ENCODE measurements at places on chromosomes 2 and 18.

DNA sequence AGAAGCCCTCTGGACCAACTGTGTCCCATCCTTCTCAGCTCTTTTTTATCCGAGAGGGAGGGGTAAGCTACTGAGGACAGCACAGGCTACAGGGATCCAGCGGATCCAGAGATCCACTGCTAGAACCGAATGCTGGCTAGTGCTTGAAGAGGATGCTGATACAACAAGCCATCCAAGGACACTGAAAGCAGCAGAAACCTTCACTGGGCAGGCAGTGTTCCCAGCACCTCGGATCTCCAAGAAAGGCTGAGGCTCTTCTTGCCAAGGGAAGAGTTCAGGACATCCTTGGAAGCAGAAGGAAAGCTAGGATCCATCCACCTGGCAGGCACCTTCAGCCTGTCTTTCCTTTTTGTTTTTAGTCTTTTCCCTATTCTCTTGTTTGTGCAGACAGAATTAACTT lies 13.2 kb upstream of the FHOD3 start:
- no peak for DNase-seq

DNA sequence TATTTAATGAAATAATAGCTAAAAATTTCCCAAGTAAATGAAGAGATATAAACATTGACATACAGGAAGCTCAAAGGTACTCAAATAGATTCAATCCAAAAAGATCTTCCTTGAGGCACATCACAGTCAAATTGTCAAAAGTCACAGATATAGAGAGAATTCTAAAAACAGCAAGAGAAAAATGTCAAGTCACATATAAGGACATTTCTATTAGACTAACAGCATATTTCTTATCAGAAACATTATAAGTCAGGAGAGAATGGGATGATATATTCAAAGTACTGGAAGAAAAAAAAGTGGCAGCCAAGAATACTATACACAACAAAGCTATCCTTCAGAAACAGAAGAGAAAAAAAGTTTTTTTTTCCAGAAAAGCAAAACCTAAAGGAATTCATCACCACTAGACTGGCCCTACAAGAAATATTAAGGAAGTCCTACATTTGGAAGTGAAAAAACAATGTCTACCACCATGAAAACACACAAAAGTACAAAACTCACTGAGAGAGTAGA lies 21.1 kb upstream of the FABP1 start:
- no peak for DNase-seq

DNA sequence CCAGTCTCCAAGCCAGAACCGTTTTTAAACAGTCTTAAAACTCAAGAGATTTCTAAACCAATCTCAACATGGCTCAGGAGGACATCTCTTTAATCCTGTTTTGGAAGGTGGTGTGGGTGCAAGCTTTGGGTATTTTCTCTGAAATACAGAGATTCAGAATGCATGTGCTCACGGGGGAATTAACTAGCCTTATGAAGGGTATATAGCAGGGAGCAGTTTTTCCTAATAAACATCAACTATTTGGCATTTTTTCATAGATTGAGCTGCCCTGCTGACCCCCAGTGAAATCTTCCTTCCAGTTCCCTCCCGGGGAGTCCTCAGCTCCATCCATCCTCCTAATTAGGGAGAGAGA lies 122.6 kb downstream of the SMAD7 start:
- peak; percentile 31 for DNase-seq

GRCh38 chr2:235564884-235565530 lies 71.2 kb downstream of the AGAP1 start:
- DNase-seq, result no peak

- no peak for DNase-seq
These were observed 129.7 kb downstream of the PKP4 start for GRCh38 chr2:158586491-158586890.

DNA sequence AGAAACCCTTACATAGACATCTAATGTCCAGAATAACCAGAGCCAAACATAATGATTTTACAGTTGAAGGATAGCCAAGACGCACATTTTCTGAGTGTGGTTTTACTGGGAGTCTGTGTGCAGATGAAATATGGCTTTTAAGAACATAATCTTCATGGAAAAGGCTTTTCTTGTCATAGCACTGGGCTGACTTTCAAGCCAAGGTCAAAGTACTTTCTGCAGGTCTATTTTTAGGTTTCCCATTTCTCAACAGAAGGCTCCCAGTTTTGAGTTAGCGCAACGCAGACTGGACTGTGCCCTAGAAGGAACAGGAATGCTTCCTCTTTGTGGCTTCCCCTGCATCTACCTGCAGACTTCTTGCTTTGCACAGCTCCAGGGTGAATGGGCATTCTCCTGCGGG lies 92.3 kb upstream of the UPP2 start:
- no peak for DNase-seq
